ENCODE measurements at places on chromosomes 4 and X.
A peak's percentile ranks its signal among the peaks of the same experiment; 100 is the strongest.

- DNase-seq: no peak
Measured at GRCh38 chr4:112931001-112931400, 118.5 kb upstream of the ANK2 start.

DNA sequence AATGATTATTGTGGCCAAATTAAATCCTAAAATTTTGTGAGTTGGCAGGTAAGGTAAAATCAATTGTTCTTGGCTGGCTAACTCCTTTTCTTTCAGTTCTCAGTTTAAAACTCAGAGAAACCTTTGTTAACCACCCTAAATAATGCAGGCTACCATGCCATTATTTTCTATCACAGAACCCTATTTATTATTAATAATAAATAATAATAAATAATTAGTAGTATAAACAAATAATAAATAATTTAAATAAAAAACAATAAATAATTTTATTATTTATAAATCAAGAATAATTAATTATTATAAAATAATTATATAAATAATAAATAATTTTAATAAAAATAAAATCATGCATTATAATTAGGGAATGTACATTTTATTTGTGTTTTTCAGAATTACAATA lies 390.3 kb downstream of the ARHGAP24 start:
- no peak for DNase-seq

DNA sequence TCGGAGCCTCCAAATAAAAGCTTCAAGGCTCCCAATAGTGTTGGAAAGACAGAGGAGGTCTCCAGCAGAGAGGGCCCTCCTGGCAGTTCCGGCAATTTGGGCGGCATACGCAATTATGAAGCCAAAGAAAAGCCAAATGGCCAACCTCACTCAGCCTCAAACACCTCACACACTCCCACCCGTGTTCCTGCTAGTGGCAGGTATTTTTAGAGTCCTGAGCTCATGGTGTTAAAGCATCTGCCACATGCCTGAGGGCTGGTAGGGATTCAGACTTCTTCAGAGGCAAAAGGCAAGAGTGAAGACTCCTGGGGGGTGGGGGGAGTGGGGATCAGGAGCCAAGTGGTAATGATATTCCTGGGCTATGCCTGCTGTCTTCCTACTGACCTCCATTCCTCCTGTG lies 7.4 kb downstream of the RAB33A start:
- DNase-seq: no peak

GRCh38 chrX:6768881-6769280 lies 234.0 kb upstream of the VCX3A start:
- DNase-seq: no peak

- no peak for DNase-seq
Measured at GRCh38 chr4:140057701-140058100, 96.3 kb downstream of the MAML3 start.

DNA sequence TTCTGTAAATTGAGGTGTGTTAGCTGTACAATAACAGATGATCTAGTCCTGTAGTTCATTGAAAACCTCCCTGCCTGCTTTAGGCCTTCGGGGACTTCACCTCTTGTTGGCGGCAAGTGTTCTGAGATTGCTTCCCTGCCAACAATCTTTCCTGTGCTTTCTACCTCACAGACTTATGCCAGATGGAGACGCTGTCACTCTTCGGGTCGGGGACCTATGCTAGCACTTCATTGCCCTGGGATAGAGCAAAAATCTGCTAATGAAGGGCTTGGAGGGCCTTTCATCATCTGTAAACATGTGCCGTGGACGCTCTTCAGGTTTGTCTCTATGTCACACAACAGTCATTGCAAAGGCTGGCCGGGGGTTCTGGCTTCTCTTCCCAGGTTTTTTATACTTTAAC lies 4.7 kb upstream of the PDLIM3 start:
- DNase-seq: no peak

DNA sequence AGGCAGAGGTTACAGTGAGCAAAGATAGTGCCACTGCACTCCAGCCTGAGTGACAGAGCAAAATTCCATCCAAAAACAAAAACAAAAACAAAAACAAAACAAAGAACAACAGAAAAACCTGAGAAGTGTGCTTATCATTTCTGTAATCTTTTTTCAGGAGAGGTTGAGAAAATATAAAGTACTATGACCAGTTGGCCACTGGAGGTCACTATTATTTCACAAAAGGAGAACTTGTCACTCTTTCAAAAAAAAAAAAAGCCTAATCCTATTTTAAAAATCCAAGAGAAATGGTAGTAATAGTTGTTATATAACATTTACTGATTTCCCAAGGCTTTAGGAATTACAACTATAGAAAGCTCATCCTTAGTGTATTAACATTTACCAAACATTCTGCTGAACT lies 24.9 kb upstream of the RNF150 start:
- peak; percentile 66 for DNase-seq

DNA sequence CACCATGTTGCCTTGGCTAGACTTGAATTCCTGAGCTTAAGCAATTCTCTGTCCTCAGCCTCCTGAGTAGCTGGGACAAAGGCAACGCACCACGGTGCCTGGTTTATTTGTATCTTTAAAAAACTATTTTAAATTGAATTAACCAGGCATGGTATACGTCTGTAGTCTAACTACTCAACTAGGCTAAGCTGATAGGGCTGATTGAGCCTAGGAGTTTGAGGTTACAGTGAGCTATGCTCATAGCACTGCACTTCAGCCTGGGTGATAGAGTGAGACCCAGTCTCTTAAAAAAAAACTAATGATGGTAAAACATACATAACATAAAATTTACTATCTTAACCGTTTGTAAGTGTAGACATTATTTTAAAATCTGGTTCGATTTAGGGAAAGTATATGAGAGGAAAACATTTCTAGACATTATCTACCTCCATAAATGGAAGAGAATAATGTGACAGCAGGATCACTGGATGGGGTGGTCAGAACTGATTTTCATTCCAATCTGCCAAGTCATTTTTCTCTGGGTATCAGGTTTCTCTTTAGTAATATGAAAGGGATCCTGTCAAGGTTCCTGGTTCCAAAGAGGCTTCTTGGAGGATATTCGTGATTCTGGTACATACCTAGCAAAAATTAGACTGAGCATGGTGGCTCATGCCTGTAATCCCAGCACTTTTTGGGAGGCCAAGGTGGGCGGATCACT lies 8.7 kb upstream of the ITGB1BP2 start:
- DNase-seq: no peak

DNA sequence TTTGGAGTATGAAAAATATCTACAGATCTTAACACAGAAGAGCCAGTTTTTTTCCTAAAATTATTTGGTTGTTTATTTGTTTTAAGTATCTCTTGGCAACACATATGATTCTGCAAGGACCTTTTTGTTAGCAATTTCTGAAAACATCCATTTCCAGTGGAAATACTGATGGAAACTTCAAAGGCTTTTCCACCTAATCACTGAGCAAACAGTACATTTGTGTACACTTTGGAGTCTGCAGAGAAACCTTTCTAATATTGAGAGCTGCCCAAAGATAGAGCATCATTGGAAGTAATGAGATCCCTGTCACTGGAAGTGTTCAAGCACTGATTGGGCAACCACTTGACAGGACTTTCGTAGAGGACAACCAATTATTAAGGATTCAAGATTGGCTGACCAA lies 69.7 kb upstream of the TFDP3 start:
- DNase-seq: no peak

DNA sequence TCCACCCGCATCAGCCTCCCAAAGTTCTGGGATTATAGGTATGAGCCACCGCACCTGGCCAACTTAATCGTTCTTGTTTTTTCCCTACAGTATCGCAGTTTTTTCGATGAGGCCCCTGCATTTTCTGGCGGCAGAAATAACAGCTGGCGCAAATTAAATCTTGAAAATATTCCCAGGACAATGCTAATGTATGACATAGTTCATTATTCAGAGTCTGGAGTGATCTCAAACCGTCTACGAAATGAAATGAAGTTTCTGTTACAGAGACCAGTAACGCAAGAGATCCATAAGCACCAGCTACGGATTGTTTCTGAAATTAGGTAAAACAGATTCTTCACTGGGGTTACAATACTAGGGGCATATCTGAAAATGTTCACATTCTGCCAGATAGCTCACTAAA lies 27.3 kb downstream of the CXorf58 start:
- DNase-seq: no peak

GRCh38 chrX:1477229-1477628 lies 24.5 kb upstream of the ASMTL start:
- DNase-seq: no peak

GRCh38 chrX:30655991-30656390 lies 2.8 kb downstream of the GK start:
- DNase-seq: no peak

DNA sequence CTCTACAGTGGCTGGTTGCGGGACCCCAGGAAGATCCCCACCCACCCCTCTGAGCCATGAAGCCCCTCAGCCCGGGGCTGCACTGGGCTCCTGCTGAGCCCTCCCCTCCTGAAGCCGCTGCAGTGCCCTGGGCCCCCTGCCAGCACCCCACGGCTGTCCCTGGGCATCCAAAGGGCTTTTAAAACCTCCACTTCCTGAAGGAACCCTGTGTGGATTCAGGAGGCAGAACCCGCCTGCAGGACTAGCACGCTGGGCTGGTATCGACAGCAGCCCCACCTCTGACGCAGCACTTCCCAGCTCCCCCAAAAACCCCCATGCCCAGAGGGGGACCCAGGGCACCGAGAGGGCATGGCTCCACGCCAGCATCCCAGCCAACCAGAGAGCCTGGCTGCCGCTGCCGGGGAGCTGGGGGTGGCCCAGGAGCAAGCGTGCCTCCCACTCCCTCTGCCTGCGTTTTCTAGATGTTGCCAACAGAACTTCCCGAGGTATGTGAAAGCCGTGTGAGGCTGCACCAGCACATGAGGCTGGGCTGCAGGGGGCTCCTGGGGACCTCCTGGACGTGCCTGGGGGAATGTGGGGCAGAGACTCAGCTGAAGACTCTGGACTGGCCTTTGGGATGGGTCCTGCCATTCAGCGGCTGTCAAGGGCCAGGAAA lies 6.3 kb downstream of the MXD4 start:
- no peak for DNase-seq

GRCh38 chr4:122963216-122963615 lies 40.8 kb upstream of the NUDT6 start:
- DNase-seq: no peak

DNA sequence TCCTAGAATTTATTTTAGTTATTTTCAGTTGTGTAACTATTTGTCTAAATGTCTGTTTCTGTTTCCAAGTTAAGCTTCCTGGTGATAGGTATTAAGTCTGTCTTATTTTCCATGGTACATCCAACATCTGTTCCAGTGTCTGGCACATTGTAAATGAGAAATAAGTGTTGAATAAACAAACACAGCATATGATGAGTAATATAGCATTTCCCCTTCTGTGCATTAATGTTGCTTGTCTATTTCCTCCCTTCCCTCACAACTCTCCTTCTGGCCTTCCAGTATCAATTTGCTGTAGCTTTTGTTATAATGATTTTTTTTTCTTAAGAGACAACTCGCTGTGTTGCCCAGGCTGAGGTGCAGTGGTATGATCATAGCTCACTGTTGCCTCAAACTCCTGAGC lies 36.1 kb downstream of the COPS4 start:
- no peak for DNase-seq

DNA sequence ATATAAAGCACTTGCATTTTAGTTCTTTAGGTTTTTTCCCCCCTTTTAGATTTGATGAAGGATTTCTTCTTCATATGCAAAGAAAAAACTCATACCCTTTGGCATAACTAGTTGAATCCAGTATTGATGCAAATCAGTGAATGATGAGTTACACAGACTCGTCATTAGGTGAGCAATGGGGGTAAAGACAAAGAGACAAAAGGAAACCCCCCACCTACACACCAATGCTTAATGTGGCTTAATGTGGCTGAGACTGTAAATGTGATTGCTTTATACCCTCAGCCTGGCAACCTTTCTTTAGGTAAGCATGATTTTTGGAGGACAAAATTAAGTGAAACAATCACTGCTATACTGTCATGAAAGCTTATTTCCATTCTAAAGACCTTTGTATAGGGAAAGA lies 39.5 kb downstream of the CD40LG start:
- DNase-seq: no peak

GRCh38 chr4:13323921-13324320 lies 160.2 kb downstream of the RAB28 start:
- no peak for DNase-seq

DNA sequence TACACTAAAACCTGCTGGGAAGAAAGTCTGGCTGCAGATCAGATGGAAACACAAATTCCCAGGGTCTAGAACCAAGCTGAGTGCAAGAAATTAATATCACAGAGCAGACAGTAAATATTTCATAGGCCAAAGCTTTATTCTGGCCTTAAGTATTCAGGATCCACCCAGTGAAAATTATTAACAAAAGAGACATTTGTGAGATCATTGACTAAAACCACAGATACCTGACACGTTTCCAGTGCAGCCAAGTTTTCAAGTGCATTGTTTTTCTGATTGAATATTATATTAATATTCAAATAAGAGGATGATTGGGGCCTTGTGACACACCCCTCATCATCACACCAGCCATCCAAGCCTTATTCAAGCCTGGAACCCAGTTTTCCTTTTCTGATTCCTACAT lies 10.3 kb downstream of the ELOVL6 start:
- no peak for DNase-seq

GRCh38 chr4:101265816-101266172 lies 81.5 kb downstream of the PPP3CA start:
- DNase-seq: no peak

DNA sequence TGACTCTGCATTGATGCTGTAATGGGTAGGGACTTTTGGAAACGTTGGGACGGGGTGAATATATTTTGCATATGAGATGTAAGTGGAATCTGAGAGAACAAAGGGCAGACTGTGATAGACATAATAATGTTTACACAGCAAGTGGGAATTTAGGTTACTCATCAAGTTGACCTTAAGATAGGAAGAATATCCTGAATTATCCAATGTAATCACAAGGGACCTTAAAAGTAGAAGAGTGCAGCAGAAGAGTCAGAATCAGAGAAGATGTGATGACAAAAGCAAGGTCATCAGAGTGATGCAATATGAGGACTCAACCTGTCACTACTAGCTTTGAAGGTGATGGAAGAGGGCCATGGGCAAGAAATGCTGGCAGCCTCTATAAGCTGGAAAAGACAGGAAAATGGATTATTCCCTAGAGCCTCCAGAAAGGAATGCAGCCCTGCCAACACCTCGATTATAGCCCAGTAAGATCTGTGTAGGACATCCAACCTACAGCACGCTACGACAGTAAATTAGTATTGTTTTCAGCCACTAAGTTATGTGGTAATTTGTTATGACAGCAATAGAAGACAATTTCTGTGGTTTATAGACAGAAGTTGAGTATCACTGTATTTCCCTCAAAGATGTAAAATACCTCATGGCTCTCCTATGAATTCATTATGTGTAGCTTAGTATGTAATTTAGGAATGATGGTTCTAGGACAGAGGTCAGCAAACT lies 26.4 kb downstream of the MORC4 start:
- no peak for DNase-seq

GRCh38 chrX:31209005-31209628 lies 137.3 kb upstream of the FTHL17 start:
- no peak for DNase-seq
